Aorta (tissue), 5 donors: ENCODE measurements at places on chromosomes 1 and 21.

DNA sequence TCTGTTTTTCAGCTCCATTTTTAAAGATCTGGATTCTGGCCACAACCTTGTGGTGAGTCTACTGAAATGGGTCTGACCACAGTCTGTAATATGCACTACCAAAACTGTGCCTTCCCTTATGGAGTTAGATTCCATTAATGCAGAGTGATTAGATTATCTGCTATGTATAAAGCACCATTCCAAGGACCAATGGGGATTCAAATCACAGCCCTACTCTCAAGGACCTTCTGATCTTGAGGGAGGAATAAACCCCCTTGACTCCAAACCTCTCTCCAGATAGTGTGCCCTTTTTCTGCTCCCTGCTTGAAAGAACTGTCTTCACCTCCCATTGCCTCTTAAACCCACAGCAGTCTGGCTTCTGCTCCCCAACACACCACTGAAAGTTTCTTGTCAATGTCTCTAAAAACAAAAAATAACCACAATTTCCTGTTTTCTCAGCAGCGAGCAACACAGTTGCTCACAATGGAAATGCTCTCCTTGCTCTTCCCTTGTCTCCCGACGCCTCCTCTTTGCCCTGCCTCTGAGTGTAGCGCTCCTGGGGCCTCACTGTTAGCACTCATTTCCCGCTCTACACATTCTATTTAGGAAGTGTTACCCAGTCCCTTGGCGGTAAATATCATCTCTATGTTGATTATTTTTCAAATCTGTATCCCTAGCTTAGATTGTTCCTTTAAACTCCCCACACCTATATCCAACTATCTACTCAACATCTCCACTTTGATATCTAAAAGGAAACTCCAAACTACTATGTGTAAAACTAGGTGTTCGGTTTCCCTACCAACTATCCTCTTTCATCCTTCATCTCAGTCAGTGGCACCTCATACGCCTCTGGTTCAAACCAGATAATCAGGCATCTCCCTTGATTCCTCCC is 13.6 kb downstream of the PCNX2 start:
- H3K4me1 ChIP-seq, result no peaks in the 10 kb centered on the region
- no peaks in the 10 kb centered on the region for H3K36me3 ChIP-seq
- no peaks in the 10 kb centered on the region for H3K27me3 ChIP-seq
- H3K4me3 ChIP-seq, result no peak overlapping the region
- no peak for DNase-seq
- no peak overlapping the region for H3K27ac ChIP-seq

DNA sequence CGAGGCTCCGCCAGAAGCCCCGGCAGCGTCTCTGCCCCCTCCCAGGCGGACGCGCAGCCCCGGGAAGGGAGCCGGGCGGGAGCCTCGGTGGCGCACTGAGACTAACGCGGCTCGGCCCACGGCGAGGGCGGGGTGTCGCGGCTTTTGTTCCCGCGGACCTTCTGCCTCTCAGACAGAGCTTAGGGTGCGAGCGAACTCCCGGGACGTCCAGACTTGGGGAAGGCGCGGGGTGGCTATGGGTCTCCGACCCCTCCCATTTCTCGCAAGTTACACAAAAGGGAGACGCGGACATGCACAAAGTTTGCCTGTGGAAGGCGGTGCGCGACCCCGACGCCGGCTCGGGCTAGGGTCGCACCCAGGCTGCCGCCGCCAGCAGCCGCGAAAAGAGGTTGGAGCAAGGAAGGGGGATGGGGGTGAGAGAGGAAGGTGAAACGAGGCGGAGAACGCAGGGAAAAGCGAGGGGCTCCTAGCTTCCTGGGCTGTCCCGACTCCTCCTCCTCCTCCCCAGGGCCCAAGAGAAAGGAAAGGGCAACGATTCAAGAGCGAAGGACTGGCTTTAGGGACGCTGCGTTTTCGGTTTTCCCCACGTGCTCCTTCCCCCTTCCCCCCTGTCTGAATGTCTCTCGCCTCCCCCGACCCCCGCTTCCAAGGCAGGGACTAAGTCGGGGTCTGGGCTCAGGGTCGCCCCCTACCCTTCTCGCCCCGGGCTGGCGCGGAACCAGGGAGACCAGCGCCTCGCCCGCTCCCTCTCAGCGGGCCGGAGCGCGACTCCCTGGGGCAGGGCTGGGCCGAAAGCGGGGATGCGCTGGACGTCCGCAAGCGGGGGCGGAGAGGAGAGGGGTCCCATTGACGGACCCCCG is 729 bp downstream of the APP start:
- peak overlapping the region; percentile 15 for H3K27ac ChIP-seq
- DNase-seq, result peak; percentile 73

- DNase-seq, result no peak
- H3K27me3 ChIP-seq, result no peaks in the 10 kb centered on the region
- H3K4me3 ChIP-seq, result no peak overlapping the region
Measured at GRCh38 chr1:219477861-219478260, 135.0 kb downstream of the ZC3H11B start.

DNA sequence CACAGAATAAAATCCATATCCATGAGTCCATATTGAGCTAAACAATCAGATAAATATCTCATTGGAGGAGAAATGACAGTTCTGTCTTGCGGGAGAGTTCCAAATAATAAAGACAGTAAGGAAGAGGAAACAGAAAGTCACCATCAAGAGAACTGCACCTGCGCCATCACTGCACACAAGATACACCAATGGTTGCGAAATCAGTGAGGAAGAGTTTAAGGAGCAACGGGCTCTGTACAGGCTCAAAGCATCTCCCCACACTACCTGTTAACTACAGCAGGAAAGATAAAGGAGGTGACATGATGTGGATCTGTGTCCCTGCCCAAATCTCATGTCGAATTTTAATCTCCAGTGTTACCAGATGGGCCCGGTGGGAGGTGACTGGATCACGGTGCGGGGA is 7.8 kb downstream of the C2CD2 start:
- no peaks in the 10 kb centered on the region for H3K4me1 ChIP-seq
- no peaks in the 10 kb centered on the region for H3K27me3 ChIP-seq
- no peak overlapping the region for H3K4me3 ChIP-seq
- H3K36me3 ChIP-seq, result no peaks in the 10 kb centered on the region
- H3K27ac ChIP-seq, result no peak overlapping the region
- no peak for DNase-seq

DNA sequence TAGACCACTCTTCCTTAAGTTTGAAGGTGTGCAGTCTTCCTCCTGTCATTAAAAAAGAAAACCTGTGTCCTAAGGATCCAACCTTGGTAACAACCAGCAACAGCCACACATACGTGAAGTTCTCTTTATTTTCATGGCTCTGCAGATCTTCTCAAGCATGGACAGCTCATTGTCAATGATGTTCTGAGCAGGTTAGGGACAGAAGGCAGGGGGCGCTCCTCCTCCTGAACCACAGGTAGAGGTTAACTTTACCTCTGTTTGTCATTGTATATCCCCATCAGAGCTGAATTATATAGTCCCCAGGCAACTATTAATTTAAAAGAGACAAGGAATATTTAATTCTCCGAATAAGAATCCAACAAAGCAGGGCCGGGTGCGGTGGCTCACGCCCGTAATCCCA is 52.5 kb upstream of the CR2 start:
- H3K4me3 ChIP-seq, result no peak overlapping the region
- no peaks in the 10 kb centered on the region for H3K4me1 ChIP-seq
- no peak overlapping the region for H3K27ac ChIP-seq
- H3K27me3 ChIP-seq, result no peaks in the 10 kb centered on the region
- H3K36me3 ChIP-seq, result no peaks in the 10 kb centered on the region

DNA sequence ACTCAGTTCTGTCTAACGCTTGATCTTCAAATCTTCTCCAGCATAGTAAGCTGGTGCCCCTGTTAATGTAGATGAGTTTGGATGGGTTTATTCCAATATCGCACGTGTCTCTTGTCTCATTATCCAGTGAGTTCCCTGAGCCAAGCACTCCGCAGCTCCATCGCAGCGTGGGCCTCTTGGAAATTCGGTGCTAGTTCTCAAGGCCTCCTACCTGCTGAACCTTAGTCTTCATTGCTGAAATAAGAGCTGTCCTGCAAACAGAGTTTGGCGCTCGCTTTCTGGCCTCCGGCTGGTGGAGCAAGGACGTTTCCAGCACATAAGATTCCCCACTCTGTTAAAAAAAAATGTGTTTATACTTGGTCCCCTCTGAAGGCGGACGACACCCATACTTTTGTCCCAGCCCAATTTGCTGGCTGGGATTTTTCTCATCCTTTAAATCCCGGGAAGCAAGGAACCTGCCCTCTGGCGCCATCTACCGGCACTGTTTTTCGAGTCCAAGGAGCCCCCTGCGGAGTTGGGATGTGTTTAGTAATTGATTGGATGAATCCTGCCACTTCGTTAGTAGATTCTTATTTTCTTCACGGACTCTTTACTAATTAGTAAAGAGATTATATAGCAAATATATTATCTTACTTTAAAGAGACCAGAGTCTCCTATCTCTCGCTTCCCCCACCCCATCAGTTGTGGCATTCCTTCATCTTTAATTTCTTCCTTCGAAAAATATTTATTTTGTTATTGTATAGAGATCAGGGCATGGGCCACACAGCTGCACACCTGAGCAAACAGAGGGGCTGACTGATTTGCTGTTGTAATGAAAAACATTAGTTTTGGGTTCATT is 14.7 kb downstream of the JUN start:
- no peak overlapping the region for H3K27ac ChIP-seq
- H3K4me3 ChIP-seq, result no peak overlapping the region
- H3K4me1 ChIP-seq, result peaks cover 3% of the 10 kb centered on the region
- peak; percentile 79 for DNase-seq

DNA sequence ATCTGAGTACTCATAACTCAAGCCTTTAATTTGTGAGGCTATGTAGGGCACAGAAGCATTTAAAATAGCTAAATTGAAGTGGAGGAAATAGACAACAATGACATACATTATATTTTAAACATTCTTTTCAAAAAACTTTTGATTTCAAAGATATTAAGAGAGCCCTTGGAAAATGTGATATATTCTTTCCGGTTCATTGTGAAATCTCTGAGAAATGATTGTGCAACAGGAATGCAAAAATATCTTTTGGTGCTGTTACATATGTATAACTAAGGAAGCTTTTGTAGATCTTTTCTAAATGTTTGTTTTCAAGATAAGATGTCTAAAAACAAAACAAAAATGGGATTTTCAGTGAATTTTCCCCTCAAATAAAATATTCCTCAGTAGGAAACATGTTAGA is 185.2 kb downstream of the LEPR start:
- H3K4me3 ChIP-seq, result no peak overlapping the region
- no peaks in the 10 kb centered on the region for H3K27me3 ChIP-seq
- no peaks in the 10 kb centered on the region for H3K4me1 ChIP-seq
- no peaks in the 10 kb centered on the region for H3K36me3 ChIP-seq
- H3K27ac ChIP-seq, result no peak overlapping the region

- DNase-seq, result peak; percentile 24
- no peaks in the 10 kb centered on the region for H3K27me3 ChIP-seq
- H3K4me3 ChIP-seq, result no peak overlapping the region
Measured at GRCh38 chr1:234716908-234717375, 107.0 kb upstream of the IRF2BP2 start.

- H3K4me1 ChIP-seq, result no peaks in the 10 kb centered on the region
- DNase-seq, result no peak
- H3K36me3 ChIP-seq, result no peaks in the 10 kb centered on the region
- H3K4me3 ChIP-seq, result no peak overlapping the region
- H3K27me3 ChIP-seq, result no peaks in the 10 kb centered on the region
Measured at GRCh38 chr1:208374391-208374941, 130.3 kb upstream of the PLXNA2 start.

GRCh38 chr21:42395905-42396651 is at the start of gene TMPRSS3:
TMPRSS3 (minus strand) TSS chr21:42396052; CDS start chr21:42395417, 635 bp downstream.
- no peaks in the 10 kb centered on the region for H3K36me3 ChIP-seq
- no peak within 1 kb of the TSS for H3K4me3 ChIP-seq
- no peak within 1 kb of the TSS for H3K27ac ChIP-seq
- no peaks in the 10 kb centered on the region for H3K27me3 ChIP-seq
- no peaks in the 10 kb centered on the region for H3K4me1 ChIP-seq
- DNase-seq, result no peak

DNA sequence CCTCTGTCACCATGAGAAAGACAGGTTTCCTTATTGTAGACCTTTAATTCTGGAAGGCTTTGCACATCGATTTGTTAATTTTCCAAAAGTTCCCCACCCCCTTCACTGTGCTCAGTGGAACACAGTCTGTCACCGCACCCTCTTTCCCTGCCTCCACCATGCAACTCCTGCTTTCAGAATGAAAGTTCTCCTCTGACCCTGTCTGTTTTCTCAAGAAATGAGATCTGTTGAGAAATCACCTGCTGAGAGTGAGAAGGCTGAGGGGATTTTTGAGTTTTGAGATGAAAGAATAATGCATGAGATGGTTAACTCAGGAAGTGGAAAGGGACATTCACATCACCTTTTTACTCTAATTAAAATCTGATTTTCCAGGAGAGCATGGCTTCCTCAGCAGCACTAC is 99.6 kb downstream of the CYYR1 start:
- no peak for DNase-seq
- no peak overlapping the region for H3K27ac ChIP-seq
- H3K4me1 ChIP-seq, result no peaks in the 10 kb centered on the region
- H3K36me3 ChIP-seq, result no peaks in the 10 kb centered on the region

DNA sequence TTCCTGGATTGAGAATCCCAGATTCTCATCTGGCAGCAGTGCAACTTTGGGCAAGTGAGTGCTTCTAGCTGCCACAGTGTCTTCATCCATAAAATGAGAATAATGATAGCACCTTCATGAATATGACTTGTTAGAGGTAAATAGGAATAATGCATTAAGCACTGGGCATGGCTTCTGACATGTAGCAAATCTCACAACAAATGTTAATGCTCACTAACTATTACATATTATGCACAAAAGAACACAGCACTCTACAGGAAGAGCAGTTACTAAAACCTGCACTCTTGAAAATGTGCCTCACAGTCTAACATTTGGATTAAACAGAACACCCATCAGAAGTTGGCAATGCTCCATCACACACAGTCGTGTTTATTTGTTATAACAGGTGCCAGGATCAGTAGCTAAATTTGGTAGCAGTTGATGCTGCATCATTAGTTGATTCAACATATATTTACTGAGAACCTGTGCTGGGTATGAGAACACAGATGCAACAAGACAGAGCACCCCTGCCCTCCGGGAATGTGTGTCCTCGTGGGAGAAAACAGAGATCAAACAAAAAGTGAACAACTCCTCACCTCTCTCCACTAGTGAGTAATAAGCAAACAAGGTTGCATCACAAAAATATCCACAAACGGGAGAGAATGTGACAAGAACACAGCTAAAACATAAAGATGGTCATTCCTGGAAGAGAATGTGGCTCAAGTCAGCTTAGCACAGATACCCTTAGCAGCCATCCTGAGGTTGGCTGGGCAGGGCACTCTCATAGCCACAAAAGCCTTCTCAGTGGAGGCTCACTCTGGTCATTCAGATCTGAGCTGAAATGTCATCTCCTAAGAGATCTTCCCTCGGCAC is 26.2 kb upstream of the LBR start:
- H3K27ac ChIP-seq, result no peak overlapping the region
- no peak overlapping the region for H3K4me3 ChIP-seq
- H3K4me1 ChIP-seq, result peaks cover 5% of the 10 kb centered on the region
- H3K36me3 ChIP-seq, result no peaks in the 10 kb centered on the region
- no peaks in the 10 kb centered on the region for H3K27me3 ChIP-seq
- no peak for DNase-seq

DNA sequence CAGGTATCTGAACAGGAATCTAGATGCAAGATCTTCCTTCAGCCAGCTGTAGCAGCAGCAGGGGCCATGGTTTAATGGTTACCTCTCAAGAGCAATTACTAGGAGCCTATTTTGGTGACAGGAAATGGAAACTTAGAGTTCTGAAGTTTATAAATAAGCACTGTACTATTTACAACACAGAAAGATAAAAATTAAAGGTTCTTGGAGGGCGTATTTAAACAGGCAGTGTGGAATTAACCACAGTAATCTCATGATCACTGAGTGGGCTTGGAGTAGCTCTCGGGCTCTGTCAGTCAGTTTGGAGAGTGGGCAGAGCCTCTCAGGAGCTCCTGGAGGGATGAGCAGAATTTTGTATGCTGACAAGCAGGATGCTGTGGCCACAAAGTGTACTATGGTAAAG is 10.2 kb upstream of the FCRL5 start:
- H3K27ac ChIP-seq, result no peak overlapping the region
- H3K36me3 ChIP-seq, result no peaks in the 10 kb centered on the region
- no peak for DNase-seq
- H3K4me3 ChIP-seq, result no peak overlapping the region
- H3K4me1 ChIP-seq, result no peaks in the 10 kb centered on the region
